Activated CD4-positive, alpha-beta T cell treated with anti-CD3 and anti-CD28 coated beads for 24 hours (primary cell): ENCODE measurements at places on chromosomes 11 and 22.

DNA sequence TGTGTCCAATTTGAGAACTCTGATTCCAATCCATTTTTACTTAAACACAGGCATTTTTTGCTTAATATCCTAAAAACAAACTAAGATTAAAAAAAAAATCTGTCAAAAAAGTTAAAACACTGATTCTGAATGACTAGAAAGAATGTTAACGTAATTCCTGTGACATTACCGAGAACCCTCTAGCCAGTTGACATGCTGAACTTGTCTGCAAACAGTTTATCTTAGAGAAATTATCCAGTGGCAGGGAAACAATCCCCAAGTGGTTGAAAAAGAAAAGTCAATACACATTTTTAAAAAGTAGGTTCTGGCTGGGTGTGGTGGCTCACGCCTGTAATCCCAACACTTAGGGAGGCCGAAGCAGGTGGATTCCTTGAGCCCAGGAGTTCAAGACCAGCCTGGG, 11.6 kb downstream of the KMT5B start:
- DNase-seq = no peak

DNA sequence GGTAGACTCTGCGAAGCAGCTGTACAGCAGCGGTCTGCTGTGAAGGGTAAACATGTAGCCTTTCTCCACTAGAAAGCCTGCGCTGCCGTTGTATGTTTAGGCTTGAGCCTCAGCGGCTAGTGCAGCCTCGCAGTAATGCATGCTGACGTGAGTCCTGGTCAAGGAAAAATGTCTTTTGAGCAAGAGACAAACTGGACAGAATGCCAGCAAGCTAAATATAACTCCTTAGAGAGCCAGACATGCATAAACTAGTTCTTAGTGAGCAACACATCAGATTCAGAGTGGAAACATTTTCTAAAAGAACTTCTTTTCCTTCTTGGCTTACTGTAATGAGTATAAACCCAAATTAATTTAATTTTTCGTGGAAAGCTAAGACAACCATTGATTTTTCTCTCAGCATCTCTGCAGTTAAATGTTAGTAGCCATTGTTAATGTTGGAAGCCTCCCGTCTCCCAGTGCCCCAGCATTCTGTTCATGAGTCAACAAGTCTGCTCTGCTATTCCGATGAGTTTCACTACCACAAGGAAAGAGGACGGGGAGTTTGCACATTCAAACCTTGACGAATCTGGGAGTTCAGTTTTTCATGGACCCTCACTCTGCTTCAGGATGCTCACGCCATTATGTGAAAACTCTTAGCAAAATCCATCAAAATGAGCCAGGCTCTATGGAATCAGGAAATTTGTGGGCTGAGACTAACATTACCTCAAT, 51.4 kb downstream of the JAM3 start:
- DNase-seq = no peak

DNA sequence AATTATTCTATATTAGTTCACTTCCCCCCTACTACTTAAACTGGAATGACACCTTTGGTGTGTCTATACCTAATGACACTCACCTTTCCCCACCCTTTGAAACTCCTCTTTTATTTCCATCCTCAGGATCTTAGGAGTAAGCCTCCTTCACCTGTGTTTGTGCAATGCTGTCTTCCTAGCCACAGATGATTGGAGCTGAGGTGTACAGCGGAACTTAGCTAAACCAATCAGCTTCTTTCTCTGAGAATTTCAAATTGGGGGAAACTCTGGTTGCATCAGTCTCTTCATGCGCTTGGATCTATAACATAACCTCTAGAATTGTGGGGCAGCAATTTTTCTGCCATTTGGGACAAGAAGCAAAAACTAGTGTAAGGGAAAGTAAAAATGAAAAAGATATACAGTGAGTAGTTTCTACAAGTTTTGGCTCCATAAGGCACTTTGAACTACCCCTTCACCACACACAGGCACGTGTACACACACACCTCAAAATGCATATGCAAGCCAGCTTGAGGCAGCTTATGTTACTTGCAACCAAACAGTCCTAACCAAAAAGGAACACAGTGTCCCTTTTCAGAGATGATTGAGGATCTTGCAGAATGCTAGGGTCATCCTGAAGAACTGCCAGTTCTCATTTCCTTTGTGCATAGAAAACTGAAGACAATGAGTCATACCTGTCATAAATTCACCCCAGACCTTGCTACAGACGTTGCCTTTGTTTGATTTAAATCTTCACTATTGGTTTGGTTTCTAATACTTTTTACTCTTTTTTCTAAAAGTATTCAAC, 36.0 kb upstream of the LDLRAD3 start:
- no peak for DNase-seq

DNA sequence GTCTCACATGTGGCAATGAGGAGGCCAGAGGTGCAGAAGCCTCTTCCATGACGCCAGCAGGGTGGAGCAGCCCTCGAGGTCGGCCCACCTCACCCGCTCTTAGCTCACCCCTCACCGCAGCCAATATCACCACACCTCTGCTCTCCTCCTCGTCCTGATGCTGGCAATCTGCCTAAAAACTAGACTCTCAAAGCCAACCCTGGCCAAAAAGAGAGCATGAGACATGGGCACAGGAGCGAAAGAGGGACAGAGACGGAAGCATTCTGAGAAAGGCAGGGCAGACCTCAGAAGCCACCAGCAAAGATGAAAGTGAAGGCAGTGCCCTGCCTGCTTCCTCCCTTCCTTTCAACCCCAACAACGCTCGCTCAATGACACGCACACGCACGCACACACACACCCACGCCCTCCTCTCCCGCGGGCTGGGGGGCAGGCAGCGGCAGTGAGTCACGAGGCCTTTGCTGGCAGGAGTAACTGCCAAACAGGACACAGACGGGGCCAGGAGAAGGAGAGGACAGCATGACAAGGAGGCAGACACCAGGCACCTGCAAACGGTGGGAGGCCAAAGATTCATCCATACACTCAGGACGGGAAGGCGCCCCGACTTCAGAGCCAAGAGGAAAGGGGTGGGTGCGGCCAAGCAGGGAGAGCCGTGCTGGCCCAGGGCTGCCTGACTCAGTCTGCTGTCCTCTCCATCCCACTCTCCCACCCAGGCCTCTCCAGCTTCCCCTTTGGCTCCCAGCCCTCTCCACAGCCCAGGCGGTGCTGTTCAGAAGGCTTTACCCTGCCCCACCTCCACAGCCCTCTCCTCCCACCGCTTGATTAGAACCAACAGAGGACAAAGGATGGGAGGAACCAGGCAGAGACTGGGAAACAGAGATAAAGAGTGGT, 11.4 kb downstream of the IGSF9B start:
- peak; percentile 64 for DNase-seq

GRCh38 chr11:56932572-56933220, 56.0 kb upstream of the OR5AK2 start:
- DNase-seq = no peak

DNA sequence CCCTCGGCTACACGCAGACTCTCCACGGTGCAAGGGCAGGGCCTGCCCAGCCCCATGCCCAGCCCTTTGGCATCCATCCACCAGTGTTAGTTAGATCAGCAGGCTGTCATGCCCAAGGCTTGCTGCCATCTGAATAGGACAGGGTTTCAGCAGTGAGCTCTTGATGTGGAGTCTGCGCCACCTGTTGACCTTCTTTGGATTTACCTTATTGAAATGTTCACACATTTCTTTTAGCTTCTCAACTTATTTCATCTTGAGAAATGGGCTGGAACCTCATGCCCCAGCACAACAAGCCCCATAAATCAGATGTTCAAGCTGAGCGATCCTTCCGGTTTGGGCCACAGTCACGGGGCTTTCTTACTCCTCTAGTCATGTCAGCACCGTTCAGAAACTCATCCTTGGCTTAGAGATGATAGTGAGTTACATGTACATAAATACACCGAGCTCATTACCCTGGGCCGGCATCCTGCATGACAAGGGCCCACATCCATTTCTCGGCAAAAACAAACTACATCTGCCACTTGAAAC, 61.7 kb downstream of the PARVB start:
- DNase-seq = no peak

DNA sequence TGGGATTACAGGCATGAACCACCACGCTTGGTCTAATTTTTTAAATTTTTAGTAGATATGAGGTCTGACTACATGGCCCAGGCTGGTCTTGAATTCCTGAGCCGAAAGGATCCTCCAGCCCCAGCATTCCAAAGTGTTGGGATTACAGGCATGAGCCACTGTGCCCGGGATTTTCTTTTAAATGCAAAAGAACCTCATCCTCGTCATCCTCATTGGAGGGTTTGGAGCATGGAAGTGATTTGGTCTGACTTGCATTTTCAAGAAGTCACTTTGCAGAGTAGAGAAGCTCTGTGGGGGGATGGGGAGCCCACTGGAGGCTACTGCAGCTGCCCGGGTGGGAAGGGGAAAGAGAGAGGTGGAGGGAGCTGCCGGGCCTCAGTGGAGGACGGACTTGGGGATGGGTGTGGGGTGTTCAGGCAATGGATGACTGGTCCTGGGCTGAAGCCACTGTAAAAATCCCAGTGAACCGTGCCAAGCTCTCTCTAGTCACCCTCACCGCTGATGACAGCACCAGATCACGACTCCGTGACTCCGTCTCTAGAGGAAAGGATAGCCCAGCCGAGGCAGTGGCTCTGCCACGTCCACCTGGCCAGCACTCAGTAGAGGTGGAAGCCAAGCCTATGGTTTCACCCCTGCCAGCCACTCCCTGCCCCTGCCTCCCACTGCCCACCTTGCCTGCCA, 32.8 kb upstream of the SLC22A12 start:
- DNase-seq = no peak

GRCh38 chr11:128428935-128429334, 158.4 kb downstream of the ETS1 start:
- no peak for DNase-seq

- no peak for DNase-seq
These were observed 822.9 kb downstream of the BRD1 start for GRCh38 chr22:49004484-49005399.

DNA sequence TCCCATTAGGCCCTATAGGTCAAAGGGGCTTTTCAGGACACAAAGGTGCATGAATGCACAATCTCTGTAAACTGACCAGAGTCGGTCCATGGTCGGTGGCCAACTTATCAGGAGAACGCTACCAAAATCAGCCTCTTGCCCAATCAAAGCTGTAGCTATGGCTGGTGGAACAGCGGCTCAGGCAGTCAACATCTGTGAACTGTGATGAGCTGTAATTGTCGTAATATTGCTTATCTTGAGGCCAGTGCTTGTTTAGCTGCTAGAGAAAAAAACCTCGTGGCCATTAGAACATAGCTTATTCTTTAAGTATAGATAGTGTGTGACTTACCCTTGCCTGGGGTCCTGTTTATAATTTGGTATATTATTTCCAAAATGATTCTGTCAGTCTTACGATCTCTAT, 14.4 kb upstream of the CHST1 start:
- no peak for DNase-seq

GRCh38 chr22:27755521-27756211, 45.9 kb downstream of the MN1 start:
- no peak for DNase-seq

DNA sequence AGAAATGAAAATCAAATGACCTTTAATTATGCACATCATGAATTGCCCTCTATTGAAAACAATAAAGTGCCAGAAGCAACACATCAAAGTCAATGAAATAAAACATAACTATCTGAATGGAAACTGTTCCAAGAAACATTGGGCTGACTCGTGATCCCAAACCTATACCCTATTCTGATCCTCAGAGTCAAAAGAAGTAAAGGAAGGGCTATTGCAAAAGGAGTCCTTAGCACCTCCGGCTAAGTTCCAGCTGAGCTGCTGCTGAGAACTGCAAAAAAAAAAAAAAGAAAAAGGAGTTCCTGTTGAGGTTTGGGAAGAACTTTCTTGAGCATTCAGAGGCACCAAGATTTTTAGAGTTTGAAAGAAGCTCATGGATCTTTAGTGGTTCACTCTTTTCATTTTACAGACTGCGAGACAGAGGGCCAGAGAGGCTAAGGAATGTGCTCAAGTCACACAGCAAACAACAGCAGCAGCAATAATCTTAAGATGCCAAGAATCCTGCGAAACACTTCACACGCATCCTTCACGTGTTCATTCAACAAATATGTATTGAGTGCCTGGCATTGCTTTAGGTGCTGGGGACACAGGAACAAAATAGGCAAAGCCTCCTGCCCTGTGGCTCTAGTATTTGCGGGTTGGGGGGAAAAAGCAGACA, 841 bp upstream of the TMPRSS13 start:
- no peak for DNase-seq

DNA sequence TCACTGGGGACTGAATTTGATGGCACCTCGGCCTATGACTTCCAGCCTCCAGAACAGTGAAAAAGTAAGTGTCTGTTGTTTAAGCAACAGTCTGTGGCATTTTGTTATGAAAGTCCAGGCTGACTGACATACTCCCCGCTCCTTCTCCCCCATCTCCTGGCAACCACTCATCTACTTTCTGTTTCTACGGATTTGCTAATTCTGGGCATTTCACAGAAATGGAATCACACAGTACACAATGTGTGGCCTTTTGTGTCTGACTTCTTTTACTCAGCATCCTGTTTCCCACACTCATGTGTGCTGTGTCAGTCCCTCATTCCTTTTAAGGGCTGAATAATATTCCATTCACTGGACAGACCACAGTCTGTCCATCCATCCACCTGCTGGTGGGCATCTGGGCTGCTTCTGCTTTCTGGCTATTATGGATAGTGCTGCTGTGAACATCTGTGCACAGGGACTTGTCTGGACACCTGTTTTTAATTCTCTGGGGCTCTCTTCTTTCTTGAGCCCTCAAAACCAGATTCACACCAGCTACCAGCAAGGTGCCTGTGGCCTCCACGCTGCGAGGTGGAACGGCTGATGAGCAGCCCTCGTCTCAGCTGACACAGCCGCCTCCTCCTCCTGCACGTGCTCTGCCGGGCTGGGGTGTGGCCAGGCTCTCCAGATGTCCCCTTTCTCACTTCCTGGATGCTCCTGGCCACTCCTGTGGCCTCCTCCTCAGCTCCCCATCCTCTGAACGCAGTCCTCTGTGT, 333.1 kb downstream of the CTTN start:
- no peak for DNase-seq

DNA sequence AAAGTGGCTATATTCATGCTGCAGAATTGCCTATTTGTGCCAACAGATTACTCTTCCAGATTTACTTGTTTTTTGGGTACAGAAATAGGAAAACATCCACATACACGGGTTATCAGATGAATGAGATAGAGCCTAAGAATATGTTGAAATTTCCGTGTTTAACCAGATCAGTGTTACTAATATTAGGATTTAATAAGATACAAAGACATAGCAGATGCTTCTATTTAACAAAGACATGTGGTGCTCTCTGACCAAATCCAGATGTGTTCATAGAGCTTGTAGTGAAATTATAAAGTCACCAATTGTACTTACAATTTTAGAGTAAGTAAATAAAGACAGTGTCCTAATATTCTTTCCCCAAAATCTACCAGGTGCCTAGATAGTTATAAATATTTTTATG, 208.0 kb downstream of the CASP12 start:
- no peak for DNase-seq

DNA sequence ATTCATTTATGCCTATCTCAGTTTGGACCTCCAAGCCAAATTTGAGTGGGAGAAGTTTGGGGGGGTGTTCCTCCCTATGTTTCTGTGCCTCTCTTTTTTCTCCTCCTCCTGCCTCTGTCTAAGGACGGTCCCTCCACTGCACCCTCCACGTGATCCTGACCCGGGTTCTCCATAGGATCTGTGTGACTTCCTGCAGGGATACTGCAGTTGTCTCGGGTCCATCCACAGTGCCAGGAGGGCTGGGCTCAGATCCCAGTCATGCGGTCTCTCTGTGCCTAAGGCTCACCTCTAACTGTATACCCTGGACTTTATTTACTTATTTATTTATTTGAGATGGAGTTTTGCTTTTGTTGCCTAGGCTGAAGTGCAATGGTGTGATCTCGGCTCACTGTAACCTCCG, 1354.5 kb downstream of the BRD1 start:
- no peak for DNase-seq
